NCI-H146 (cell line): ENCODE measurements at places on chromosomes 5 and 9.

DNA sequence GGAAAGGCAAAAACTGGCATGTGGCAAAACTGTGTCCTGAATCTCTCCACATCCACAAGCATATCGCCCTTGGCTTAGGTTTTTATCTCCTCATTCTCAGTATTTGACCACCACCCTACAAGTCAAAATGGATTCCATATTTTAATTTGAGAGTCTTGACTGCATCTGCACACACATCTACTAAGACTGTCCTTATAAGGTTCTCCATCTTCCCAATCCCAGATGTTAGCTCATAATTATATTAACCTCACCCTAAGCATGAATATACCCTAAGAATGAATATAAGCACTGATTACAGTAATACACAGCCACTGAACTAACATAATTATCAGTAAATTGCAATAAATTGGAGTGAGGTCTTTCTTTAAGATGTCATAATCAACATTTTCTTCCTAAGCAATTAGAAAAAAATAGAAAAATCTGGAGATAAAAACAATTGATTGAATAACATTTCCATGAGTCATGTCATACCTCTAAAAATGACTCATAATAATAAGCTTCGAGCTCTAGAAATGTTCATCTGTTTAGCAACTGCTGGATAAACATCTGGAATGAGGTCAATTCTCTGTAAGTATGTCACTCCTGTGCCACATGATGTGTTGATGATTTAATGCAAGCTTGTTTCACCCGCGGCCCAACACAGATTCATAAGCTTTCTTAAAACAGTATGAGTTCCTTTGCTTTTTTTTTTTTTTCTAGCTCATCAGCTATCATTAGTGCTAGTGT is 39.9 kb upstream of the PAM start:
- no peak for DNase-seq

DNA sequence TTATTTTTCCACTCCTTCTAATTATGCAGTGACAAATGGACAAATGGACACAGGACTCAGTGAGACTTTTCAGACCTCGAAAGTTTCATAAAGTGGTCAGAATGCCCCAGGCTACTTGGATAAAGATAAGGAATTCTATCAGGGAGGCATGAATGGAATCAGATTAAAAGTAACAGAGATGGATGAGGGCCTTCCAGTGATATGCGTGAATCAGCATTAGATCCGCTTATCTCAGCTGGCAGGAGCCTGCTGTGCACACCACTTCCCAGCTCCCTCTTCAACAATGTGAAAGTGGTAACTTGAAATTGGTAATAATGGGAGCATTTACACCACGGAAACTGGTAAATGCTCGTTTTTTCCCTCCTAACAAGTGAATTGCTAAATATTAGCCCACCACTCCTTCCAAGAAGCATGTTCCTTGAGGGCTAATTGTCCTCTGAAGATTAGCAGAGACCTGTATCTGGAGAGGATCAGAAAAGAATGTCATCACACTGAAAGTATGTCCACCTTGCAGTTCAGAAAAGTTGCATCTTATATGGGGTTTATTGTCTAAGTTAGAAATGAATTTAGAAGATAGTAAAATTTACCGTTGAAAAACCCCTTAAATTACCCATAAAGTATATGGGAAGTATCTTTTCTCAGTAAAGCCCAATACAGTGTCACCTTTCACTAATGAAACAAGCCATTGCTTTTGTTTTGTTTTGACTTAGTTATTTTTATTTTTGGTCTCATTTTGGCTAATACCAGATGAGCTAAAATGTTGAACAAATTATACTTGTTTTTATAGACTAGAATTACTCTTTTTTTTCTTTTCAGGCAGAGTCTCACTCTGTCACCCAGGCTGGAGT is 125.3 kb downstream of the DPYSL3 start:
- DNase-seq, result no peak

DNA sequence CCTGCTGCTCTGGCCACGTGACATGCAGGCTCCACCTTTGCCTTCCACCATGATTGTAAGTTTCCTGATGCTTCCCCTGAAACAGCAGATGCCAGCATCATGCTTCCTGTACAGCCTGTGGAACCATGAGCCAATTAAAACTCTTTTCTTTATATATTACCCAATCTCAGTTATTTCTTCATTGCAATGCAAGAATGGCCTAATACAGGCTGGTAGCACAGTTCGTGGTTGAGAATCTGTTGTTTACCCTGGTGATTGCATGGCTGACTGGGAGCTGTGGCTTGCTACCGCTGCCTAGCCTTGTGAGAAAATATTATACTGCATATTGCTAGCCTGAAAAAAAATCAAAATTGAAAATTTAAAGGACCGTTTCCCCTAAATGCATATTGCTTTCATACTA is 44.8 kb upstream of the PTPN3 start:
- DNase-seq, result no peak

GRCh38 chr5:30051976-30052375 is 1141.5 kb upstream of the CDH6 start:
- no peak for DNase-seq

GRCh38 chr9:114001410-114001685 is 76.8 kb downstream of the AMBP start:
- DNase-seq, result no peak

GRCh38 chr5:94057217-94057616 is 315.8 kb upstream of the POU5F2 start:
- DNase-seq, result no peak

- peak; percentile 60 for DNase-seq
Measured at GRCh38 chr9:14027116-14027800, 286.7 kb downstream of the NFIB start.

- DNase-seq, result peak; percentile 55
Measured at GRCh38 chr9:128072144-128073021, 4.4 kb downstream of the SLC25A25 start.

GRCh38 chr9:136327304-136327974 is at the start of gene GPSM1:
Gene GPSM1, plus strand, starts transcription at chr9:136327539. Its CDS starts 157 bp downstream, at chr9:136327696.
- DNase-seq, result peak; percentile 33

DNA sequence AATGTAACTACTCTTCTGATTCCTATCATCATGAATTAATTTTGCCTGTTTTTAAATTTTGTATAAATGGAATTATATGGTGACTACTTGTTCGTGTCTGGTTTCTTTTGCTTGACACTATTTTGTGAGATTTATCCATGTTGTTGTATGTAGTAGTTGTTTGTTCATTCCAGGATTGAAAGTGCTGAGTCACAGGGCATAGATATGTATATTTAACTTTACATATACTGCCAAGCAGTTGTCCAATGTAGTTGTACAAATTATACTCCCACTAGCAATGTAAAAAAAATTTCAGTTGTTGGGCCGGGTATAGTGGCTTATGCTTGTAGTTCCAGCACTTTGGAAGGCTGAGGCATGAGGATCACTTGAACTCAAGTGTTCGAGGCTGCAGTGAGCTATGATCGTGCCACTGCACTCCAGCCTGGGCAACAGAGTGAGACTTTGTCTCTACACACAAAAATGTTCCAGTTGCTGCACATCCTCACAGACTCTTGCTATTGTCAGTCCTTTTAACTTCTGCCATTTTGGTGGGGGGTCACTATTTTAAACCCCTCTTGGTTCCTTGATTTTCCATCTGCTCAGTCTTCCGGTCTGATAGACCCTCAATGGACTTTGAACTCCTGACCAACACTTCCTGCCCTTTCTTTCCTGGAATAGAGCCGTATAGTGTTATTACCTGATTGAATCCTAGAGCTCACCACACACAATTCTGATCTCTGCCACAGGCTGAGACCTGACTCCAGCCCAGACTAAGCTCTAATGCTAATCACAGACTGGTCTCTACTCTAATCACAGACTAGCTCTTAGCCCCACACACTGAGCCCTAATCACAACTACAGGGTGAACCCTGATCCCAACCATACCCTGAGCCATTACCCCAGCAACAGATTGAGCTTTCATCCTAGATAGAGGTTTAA is 69.3 kb upstream of the MELK start:
- DNase-seq, result no peak

- no peak for DNase-seq
Measured at GRCh38 chr9:100294341-100294740, 58.4 kb downstream of the TEX10 start.

DNA sequence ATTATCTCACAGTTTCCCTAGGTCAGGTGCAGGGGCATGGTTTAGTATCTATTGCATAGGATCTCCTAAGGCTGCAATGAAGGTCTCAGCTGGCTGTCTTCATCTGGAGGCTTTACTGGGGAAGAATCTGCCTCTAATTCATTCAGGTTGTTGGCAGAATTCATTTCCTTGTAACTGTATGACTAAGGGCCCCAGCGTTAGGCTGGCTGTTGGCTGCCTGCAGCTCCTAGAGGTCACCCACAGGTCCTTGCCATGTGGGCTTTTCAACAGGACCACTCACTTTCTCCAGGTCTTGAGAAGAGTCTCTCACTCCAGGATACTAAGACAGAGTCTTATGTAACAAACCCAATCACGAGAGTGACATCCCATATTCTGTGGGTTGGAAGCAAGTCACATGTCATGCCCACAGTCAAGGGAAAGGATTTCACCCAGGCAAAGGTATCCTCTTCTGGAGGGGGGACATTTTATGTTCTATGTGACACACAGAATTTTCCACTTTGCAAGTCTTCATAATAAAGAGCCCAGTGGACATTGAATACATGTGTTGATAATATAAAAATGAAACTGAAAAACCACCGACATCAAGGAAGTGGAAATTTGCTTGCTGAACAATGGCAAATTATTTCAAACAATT is 38.2 kb downstream of the HMHB1 start:
- DNase-seq, result no peak

DNA sequence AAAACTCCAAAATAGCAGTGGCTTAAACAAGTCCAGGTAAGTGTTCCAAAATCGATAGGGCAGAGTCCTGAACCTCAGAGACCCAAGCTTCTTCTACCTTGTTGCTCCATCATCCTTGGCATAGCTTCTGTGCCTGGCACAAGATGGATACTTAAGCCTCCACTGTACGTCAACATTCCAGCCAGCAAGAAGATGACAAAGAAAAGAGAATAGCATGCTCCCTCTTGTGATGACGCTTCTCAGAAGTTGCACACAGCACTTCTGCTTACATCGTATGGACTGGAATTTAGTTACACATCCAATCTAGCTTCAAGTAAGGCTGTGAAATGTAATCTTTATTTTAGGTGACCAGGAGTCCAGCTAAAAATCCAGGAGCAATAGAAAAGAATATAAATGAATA is 227.4 kb downstream of the ESM1 start:
- no peak for DNase-seq

DNA sequence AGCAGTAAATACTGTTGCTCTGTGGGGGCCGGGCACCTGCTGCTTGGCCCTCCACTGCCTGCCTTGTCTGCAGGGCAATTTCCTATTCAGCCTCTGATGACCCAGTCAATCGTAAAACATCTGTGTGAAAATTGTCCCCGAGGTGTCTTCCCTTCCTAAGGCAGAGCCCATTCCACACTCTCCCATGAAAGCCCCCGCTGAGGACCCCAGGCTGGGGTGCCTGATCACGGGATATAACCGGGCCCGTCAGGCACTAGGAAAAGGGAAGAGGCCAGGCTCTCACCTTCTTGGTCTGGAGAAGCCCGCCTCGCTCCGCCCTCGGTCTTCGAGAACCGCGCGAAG is 27.2 kb upstream of the SCGB3A1 start:
- no peak for DNase-seq

DNA sequence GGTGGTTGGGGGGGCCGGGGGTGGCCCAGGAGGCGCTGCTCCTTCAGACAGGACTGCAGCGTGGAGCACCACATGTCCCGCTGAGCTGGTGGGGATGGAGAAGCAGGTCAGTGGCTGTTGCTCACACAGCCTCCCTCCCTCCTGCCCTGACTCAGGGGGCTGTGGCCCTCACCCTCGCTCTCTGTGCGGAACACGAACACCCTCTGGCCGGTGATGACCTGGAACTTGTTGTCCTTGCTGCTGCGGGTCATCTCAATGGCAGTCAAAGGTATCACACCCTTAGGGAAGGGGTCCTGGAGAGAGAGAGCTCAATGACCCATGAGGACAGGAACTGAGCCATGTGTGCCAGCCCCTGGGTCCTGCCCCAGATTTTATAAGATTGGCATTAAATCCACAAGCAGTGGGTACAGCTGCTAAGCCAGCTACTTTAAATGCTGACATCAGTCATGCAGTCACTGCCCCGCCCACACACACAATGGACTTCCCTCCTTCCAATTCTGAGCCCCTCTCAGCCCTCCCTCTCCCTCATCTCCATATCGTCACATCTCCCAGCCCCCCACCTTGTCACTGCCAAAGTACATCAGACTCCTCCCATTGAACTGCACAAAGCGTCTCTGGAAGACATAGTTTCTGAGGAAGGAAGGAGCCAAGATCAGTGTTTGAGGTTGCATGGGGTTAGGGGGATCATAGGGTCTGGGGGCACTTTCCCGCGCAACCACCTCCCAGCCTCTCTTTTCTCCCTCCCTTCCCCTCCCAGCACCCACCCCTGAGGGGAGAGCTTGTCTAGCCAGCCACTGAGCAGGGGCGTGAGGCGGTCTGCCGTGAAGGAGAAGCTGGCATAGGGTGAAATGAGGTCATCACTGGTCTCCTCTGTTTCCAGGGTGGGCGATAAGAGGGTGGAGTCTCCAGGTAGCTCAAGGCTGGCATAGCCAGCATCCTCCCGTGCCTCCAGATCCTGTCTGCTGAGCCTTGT is 8.9 kb downstream of the ARAP3 start:
- DNase-seq, result no peak

DNA sequence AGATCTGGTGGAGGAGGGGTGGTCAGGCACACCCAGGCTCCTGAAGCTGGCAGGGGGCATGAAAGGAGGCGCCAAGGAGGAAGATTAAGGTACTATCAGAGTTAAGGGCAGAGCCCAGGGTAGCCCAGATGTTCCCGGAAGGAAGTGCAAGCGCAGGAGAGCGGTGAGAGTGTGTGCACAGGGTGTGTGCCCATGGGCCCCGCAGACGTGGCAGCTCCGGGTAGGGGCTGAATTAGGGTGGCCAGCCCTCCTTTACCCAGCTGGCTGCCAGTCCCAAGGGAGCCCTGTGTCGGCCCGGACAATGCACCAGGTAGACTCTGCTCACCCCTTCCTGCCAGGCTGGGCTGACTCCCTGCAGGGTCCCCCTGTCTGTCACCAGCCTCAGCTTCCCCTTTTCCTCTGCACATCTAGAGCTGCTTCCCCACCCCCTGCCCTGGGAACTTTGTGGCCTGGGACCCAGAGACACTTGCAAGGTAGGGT is at the start of gene SMIM33:
SMIM33 (plus strand) TSS at position 184 of the 480 bp plus-strand sequence; CDS start at position 302, 118 bp downstream.
- no peak for DNase-seq

DNA sequence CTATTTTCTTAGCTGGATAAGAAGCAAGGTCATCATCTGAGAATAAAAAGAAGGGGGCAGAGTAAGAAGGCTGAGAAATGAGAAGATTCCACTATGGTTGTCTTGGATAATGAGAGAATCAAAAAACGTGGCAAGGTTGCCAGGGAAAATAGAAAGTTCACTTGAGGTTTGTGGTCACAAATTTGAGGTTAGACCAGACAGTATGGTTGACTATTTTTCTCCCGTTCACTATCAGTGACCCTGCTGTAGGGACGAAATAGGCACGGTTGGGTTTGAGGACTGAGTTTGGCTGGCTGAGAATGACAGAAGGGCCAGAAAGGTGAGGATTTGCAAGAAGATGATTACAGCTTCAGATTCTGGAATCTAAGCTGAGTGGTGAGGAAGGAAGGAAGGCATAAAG is 266.0 kb upstream of the ZNF462 start:
- no peak for DNase-seq
